ENCODE measurements at places on chromosomes 11 and 22.

- no peak for DNase-seq
These were observed 864 bp upstream of the USP28 start for GRCh38 chr11:113876074-113876797.

DNA sequence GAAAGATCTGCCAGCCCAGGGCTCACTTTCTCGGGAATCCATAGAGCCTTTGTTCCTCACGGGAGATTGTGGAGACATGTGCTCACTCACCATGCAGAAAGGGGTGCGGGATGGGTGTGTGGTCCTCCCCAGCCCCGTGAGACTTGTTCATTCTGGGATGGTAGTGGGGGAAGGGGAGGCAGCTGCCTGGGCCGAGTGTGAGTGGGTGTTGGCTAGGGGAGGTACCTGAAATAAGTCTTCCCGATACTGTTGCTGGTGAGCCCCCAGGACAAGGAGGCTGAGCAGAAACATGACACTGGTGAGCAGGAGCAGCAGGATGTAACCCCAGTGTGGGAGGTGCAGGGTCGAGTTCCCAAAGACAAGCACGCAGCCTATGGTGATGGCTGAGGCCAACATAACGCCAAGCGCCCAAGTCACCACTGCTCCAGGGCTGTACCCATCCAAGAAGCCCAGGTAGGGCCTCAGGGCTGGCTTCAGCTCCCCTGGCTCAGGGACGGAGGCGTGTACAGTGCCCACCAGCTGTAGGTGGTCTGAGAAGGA is 2.8 kb downstream of the SLC7A4 start:
- DNase-seq = no peak

DNA sequence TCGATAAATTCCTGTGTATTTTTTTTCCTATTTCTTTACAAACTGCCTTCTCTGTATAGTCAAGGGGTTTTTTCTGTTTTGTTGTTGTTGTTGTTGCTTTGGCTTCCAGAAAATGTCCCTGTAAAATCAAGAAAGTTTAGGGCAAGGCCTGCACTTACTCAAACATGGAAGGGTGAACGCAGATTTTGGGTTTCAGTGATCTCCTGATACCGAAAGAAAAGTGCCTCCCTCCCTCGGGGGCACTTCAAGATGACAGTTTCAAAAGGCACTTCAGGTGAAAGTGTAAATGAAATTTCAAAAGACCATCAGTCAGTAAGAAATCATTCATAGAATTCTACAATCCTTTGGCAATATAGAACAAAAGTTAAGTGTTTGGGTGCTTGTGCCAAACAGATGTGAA is 43.4 kb upstream of the TMPRSS4 start:
- peak; percentile 71 for DNase-seq

DNA sequence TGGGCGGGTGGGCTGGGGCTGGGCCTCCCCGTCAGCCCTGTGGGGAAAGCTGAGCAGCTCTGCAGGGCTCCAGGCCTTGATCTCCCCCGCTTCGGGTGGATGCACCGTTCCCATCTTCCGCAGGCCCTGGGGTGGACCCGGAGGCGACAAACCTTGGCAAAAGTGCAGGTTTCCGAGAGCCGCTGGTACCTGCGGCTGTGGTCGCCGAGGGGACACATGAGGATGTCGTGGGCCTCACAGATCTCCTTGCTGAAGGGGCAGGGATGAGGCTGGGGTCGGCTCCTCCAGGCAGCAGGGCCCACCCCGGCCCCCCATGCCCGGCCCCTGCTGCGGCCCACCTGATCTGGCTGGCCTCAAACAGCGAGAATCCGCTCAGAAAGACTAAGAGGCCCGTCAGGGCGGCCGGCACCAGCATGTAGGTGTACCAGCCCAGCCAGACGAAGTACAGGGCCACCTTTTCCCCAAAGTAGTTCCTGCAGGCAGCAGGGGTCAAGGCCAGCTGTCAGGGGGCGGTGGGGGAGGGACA is 11.8 kb downstream of the ANO9 start:
- DNase-seq = no peak

DNA sequence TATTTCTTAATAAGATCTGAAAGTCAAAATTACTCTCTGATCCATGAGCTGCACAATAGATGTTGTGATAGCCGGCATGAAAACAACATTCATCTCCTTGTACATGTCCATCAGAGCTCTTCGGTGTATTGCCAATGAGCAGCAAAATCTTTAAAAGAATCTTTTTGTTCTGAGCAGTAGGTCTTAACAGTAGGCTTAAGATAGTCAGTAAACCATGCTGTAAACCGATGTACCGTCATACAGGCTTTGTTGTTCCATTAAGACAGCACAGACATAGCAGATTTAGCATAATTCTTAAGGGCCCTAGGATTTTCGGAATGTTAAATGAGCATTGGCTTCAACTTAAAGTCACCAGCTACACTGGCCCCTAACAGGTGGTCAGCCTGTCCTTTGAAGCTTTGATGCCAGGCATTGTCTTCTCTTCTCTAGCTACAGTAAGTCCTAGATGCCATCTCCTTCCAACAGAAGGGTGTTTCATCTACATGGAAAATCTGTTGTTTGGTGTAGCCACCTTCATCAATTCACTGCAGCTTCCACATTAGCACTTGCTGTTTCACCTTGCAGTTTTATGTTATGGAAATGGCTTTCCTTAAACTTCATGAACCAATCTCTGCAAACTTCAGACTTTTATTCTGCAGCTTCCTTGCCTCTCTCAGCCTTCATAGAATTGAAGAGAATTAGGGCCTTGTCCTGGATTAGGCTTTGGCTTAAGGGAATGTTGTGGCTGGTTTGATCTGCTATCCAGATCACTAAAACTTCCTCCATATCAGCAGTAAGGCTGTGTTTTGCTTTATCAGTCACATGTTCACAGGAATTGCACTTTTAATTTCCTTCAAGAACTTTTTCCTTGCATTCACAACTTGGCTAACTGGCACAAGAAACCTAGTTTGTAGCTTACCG is 28.4 kb downstream of the RRP8 start:
- no peak for DNase-seq

- DNase-seq = no peak
These were observed 28.0 kb downstream of the USP35 start for GRCh38 chr11:78216571-78217287.

GRCh38 chr11:116500947-116501602 is 271.7 kb downstream of the BUD13 start:
- DNase-seq = no peak

GRCh38 chr22:29301716-29302401 is 4.6 kb upstream of the GAS2L1 start:
- no peak for DNase-seq

- no peak for DNase-seq
These were observed 2.8 kb upstream of the TRIM3 start for GRCh38 chr11:6476571-6476970.

DNA sequence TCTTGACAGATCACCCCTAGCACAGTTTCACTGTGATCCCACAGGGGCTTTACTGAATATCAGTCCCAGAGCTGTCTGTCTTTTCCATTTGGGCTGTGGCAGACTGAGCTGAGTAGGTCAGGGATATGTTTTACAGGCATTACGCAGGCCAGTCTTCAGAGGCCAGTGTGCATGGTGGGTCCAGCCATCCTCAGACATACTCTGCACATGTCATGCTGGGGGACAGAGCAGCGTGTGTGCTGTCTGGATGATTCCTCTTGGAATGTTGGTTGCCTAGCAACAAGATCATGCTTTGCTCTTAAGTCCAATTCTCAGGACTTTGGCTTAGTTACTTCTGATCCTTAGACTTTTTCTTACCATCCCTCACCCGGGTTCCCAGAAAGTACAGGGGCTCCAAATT is 736.5 kb downstream of the DLG2 start:
- DNase-seq = no peak

DNA sequence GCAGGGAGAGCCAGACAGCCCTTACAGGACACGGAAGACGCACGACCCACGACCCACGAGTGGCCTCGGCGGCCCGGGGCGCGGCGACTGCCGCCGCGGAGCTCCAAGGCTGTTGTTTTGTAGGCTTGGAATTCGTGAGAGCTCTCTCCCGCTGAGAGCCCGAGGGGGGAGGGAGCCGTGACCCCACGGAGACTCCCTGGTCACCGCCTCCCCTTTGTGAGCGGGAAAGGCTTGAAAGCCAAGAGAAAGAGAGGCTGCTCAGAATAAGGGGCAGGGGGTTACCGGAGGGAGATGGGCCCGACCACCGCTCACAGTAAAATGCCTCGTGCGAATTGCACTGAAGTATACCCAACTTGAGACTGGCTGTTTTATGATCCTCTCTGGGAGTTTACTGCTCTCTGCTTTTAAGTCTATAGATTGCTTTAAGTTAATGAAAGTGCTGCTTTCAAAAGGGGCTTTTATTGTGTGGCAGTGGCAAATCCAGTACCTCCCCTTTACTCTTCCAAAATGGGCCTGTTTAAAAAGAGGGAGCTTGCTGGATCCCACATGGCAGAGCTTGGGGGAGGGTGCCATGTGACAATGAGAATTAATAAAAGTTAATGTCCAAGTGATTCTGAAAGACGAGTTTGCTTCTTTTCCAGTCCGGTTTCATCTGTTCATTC is 2.9 kb downstream of the PKNOX2 start:
- no peak for DNase-seq

GRCh38 chr22:27726331-27726685 is 75.2 kb downstream of the MN1 start:
- no peak for DNase-seq

DNA sequence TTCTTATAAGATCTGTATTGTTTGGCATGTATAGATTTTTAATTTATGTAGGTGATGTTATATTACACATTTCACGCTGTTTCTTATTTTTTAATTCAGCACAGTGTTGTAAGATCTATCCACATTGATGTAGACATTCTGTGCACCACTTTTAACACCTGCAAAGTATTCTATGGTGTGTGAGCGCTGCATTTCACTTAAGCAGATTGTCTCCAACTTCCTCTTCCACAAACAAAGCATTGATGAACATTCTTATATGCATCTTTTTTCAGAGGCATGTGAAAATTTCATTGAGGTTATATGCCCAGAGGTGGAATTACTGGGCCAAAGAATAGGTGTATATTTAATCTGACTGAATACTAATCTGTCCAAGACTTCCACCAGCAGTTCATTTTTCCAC is 3.4 kb upstream of the POU2AF1 start:
- DNase-seq = no peak

DNA sequence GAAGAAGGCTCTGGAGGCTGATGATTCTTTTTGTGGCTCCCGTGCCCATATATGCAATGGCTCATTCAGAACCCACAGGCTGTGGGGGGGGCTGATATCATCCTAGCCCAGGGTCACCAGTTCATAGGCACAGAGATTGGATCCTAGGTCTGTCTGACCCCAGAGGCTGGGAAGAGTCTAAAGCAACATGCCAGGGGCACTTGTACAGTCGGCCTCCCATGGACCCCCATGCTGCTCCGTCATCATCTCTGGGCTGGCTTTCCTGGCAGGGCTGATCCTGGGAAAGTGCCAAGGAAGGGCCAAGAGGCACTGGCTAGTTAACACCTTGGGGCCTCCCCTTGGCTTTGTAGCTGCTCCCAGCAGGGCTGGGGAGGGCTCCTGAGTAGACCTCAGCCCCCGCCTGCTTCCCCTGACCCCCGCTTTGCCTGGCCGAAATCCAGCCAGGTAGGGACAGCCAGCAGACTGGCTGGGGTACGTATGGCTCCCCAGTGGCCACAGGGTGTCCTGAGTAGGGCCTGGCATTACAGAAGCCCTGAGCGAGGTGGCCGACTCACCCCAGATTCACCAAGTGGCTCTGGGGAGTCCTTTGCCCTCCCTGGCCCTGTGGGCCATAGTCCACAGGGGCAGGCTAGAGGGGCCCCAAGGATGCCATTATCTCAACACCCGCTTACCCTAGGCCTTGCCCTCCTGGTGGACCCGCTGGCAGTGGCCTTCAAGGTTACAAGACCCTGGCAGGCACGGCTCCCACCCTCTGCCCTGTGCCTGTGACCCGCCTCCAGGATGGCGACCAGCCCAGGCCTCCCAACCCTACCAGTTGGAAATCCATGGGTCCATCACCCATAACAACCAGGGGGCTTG is 22.5 kb downstream of the FADS3 start:
- no peak for DNase-seq

DNA sequence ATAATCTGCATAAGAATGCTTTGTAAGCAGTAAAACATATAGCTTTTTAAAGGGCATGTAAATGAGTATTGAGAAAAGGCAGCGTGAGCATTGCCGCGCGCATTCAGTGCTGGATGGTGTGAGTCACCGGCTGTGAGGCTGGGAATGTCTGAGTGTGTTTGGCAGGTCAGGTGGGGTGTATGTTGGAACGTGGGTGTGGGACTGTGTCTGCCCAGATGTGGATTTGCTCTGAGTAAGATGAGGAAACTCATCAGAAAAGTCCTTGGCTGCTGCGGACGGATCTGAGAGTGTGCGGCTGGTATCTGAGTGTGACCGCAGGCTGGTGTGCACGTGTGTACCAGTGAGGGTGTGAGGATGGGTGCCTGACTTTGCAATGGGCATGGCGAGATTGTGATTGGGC is 66.2 kb upstream of the NECTIN1 start:
- no peak for DNase-seq

DNA sequence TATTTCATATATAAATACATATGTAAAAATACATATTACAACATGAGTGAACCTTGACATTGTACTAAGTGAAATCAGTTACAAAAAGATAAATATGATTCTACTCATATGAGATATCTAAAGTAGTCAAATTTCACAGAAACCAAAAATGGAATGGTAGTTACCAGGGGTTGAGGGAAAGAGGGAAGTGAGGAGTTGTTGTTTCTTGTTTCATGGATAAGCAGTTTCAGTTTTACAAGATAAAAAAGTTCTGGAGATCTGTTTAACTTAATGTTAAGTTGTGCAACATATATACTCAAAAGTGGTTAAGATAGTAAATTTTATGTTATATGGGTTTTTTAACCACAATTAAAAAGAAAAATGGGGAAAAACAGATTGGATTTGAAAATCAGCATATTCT is 107.7 kb downstream of the ELP4 start:
- DNase-seq = no peak

- no peak for DNase-seq
These were observed 24.3 kb downstream of the KCNQ1OT1 start for GRCh38 chr11:2675540-2675939.

- DNase-seq = no peak
These were observed 1333.1 kb upstream of the TENM4 start for GRCh38 chr11:80773919-80774318.

DNA sequence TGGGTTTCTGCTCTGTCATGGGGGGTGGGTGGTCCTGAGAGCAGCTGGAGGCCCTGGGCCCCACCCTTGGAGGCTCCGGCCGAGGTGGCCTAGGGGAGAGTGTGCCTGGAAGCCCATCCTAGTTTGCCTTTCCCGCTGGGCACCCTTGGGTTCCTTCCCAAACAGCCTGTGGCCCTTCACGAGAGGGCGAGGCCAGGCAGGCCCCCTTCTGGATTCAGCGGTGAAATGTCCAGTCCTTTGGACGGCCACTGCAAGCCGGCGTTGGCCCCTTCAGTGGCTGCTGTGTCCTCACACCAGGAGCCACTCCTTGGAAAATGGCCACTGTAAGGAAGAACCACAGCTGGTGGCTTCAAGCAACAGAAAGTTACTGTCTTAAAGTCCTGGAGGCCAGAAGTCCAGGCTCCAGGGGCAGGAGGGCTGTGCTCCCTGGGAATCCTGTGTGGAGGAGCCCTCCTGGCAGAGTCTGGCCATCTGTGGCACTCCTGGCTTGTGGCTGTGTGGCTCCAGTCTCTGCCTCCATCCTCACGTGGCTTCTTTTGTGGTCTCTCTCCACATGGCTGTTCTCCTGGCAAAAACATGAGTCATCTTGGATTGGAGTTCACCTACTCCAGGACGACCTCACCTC is 854.1 kb downstream of the TBC1D22A start:
- DNase-seq = no peak

GRCh38 chr22:43100225-43100624 is 10.3 kb upstream of the BIK start:
- DNase-seq = peak; percentile 8

- no peak for DNase-seq
These were observed 602.2 kb downstream of the BUD13 start for GRCh38 chr11:116170526-116171120.
